Spleen (tissue), 13 donors: ENCODE measurements at places on chromosomes 13 and 19. TPM values are rescaled to one million over a fixed set of nuclear protein-coding genes. Genes with fewer than 3 reads are reported as not detected.

- no peak overlapping the region for H3K27ac ChIP-seq
- H3K4me1 ChIP-seq = no peaks in the 10 kb centered on the region
- peaks cover 11% of the 10 kb centered on the region for H3K36me3 ChIP-seq
- no peaks in the 10 kb centered on the region for H3K27me3 ChIP-seq
- DNase-seq = no peak
These were observed 43.1 kb downstream of the B3GLCT start for GRCh38 chr13:31242916-31243315.

GRCh38 chr13:54658771-54659170 is 1630.2 kb downstream of the OLFM4 start:
- DNase-seq = no peak
- H3K27ac ChIP-seq = no peak overlapping the region
- H3K4me3 ChIP-seq = no peak overlapping the region
- H3K36me3 ChIP-seq = no peaks in the 10 kb centered on the region
- no peaks in the 10 kb centered on the region for H3K27me3 ChIP-seq
- H3K4me1 ChIP-seq = no peaks in the 10 kb centered on the region

- no peaks in the 10 kb centered on the region for H3K36me3 ChIP-seq
- H3K4me1 ChIP-seq = peaks cover 12% of the 10 kb centered on the region
- no peaks in the 10 kb centered on the region for H3K27me3 ChIP-seq
- no peak overlapping the region for H3K27ac ChIP-seq
- no peak for DNase-seq
These were observed 93.7 kb downstream of the FRY start for GRCh38 chr13:32125221-32125689.

DNA sequence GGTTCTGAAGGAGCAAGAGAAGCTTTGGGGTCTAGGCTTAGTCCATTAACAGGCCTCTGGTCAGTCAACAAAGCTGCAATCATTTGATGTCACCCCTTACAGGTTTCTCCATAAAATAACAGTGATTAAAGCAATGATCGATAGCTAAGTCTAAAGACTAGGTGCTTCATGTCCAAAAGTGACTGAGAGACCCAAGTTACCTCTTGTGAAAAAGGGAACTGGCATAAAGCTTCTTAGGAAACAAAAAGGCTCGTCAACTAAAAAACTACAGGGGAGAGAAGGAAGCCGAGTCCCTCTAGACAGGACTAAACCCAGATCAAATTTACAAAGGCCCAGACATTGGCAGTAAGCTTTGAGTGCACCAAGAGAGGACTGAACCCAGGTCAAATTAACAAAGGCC is 2.2 kb downstream of the DCUN1D2 start:
- H3K4me1 ChIP-seq = peaks cover 46% of the 10 kb centered on the region
- no peaks in the 10 kb centered on the region for H3K27me3 ChIP-seq
- H3K36me3 ChIP-seq = peaks cover 7% of the 10 kb centered on the region
- no peak for DNase-seq
- H3K4me3 ChIP-seq = no peak overlapping the region
- H3K27ac ChIP-seq = no peak overlapping the region

- H3K36me3 ChIP-seq = no peaks in the 10 kb centered on the region
- peaks cover 21% of the 10 kb centered on the region for H3K4me1 ChIP-seq
- DNase-seq = no peak
These were observed at the start of gene STAP2 for GRCh38 chr19:4338441-4339355. TSS of gene STAP2 (minus strand) at chr19:4338827. CDS start at chr19:4338753, 74 bp downstream.

DNA sequence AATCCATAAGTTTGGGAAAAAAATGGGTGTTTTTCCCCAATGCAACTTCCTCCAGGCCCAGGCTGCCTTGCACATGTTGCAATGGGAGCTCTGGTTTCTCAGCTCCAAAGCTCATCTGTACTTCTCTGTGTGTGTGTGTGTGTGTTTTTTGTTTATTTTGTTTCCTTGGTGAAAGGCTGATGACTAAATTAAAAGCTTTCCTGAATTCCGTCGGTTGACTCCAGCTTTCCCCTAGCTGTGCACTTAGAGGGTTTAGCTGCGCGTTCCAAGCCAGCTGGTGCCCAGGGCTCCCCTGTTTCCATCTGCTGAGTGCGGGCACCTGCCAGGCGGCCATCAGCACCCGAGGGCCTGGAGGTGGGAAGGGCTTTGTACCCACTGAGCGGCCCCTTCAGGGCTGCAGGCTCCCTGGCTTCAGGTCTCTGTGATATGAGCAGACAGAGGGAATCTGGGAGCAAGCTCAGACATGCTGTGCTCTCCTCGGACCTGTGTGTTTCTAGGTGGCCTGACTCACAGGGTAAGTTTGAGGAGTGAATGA is 129.1 kb upstream of the SOX1 start:
- no peak overlapping the region for H3K27ac ChIP-seq
- DNase-seq = peak; percentile 63
- H3K27me3 ChIP-seq = peaks cover 8% of the 10 kb centered on the region

DNA sequence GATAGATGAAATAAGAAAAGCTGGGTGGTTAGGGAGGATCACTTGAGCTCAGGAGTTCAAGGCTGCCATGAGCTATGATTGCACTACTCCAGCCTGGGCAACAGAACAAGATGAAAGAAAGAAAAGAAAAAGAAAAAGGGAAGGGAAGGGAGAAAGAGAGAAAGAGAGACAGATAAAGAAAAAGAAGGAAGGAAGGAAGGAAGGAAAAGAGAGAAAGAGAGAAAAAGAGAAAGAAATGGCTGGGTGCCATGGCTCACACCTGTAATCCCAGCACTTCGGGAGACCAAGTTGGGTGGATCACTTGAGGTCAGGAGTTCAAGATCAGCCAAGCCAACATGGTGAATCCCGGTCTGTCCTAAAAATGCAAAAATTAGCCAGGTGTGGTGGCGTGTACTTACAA is 21.1 kb downstream of the TEX101 start:
- H3K4me3 ChIP-seq = no peak overlapping the region
- no peaks in the 10 kb centered on the region for H3K36me3 ChIP-seq
- no peak overlapping the region for H3K27ac ChIP-seq
- peaks cover 28% of the 10 kb centered on the region for H3K4me1 ChIP-seq

DNA sequence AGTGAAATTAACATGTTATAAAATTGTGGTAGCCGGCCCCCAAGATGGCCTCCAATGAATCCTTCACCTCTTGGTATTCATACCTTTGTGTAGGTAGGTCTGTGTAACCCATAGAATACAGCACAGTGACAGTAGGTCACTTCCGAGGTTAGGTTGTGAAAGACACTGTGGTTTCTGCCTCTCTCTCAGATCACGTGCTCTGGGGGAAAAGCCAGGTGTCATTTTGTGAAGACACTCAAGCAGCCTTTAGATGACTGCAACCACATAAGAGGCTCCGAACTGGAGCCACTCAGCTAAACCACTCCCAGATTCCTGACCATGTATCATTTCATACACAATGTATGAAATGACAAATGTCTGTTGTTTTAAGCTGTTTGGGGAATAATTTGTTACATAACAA is 9.8 kb upstream of the USPL1 start:
- H3K4me3 ChIP-seq = no peak overlapping the region
- no peaks in the 10 kb centered on the region for H3K36me3 ChIP-seq
- no peak for DNase-seq
- peaks cover 23% of the 10 kb centered on the region for H3K4me1 ChIP-seq
- no peaks in the 10 kb centered on the region for H3K27me3 ChIP-seq

GRCh38 chr13:75804605-75805004 is 168.5 kb downstream of the LMO7 start:
- no peaks in the 10 kb centered on the region for H3K36me3 ChIP-seq
- H3K4me1 ChIP-seq = no peaks in the 10 kb centered on the region
- DNase-seq = no peak
- no peaks in the 10 kb centered on the region for H3K27me3 ChIP-seq
- H3K27ac ChIP-seq = no peak overlapping the region
- no peak overlapping the region for H3K4me3 ChIP-seq

- H3K36me3 ChIP-seq = peaks cover 9% of the 10 kb centered on the region
- no peaks in the 10 kb centered on the region for H3K27me3 ChIP-seq
- no peak for DNase-seq
- no peak overlapping the region for H3K27ac ChIP-seq
These were observed 29.2 kb downstream of the TMTC4 start for GRCh38 chr13:100645382-100645781.

DNA sequence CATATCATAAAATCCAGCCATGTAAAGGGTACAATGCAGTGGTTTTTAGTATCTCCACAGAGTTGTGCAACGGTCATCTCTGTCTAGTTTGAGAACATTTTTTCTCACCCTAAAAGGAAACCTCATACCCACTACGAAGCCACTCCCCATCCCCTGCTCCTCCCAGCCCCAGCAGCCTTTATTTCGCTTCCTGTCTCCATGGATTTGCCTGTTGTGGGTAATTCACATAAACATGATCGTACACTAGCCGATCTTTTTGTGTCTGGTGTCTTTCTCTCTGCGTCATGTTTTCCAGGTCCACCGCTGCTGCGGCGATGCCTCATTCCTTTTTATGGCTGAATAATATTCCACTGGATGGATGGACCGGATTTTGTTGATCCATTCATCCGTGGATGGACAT is 28.6 kb downstream of the BICRA start:
- H3K4me1 ChIP-seq = peaks cover 3% of the 10 kb centered on the region
- no peaks in the 10 kb centered on the region for H3K36me3 ChIP-seq
- H3K27me3 ChIP-seq = no peaks in the 10 kb centered on the region
- DNase-seq = no peak
- H3K4me3 ChIP-seq = no peak overlapping the region
- peak overlapping the region; percentile 46 for H3K27ac ChIP-seq

DNA sequence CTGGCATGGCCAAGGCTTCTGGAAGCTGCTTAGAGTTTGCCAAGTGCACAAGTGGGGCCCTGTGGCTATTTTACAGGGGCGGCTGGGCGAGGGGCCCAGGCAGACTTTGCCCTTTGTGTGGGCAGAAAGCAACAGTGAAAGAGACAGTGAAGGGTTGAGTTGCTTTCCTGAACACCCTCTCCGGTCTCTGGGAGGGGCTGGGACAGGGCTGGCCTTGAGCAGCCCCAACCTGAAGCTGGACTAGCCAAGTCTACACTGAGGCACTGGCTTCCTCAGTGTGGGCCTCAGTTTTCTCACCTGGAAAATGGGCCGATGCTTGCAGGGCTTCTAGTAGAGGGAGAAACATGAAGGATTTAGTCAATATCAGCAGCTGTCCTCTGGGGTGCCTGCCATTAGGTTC is 2.4 kb upstream of the HOMER3 start:
- no peak for DNase-seq
- no peaks in the 10 kb centered on the region for H3K27me3 ChIP-seq
- peaks cover 21% of the 10 kb centered on the region for H3K4me1 ChIP-seq

DNA sequence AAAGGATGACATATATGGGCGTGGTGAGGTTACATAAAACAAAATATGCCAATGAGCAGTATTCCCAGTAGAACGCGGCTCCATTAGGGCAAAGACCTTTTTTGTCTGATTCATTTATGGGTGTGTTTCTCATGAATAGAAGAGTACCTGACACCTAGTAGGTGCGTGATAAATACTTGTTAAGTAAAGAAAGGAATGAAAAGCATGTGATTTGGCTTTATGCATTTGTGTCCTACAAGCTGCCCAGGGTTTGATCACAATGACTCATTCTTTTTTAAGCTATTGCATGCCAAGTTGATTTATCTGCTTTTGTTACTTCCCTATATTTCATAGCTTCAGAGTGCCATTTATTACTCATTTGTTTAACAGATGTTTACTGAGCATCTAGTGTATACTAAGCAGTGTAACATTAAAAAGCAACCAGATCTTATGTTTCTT is 19.1 kb upstream of the KCTD4 start:
- H3K27ac ChIP-seq = peak overlapping the region; percentile 43
- no peaks in the 10 kb centered on the region for H3K27me3 ChIP-seq
- peaks cover 6% of the 10 kb centered on the region for H3K4me1 ChIP-seq
- DNase-seq = no peak

- peaks cover 45% of the 10 kb centered on the region for H3K27me3 ChIP-seq
- peak; percentile 89 for DNase-seq
- no peaks in the 10 kb centered on the region for H3K36me3 ChIP-seq
- peaks cover 10% of the 10 kb centered on the region for H3K4me1 ChIP-seq
These were observed 15.4 kb upstream of the MATK start for GRCh38 chr19:3801412-3802096.

DNA sequence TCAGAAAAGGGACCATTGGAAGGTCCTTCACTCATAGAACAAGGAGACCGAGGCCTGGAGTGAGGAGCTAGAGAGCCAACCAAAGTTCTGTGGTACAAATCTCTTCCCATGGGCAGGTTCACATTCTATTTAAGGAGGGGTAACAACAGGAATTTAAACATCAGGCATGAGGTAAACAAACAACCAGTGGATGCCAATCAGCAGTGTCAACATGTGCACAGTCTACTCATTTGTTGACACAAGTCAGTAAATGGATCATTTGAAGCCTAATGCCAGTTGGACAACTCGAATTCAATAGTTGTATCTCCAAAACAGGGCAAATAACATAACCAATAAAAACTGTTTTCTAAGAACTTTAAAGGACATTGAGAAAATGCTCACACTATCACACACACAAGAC is 6.3 kb upstream of the DOCK9 start:
- DNase-seq = no peak
- no peaks in the 10 kb centered on the region for H3K36me3 ChIP-seq
- no peaks in the 10 kb centered on the region for H3K4me1 ChIP-seq
- H3K27me3 ChIP-seq = no peaks in the 10 kb centered on the region

- no peaks in the 10 kb centered on the region for H3K36me3 ChIP-seq
- H3K4me3 ChIP-seq = no peak overlapping the region
- no peaks in the 10 kb centered on the region for H3K27me3 ChIP-seq
- H3K4me1 ChIP-seq = no peaks in the 10 kb centered on the region
- no peak overlapping the region for H3K27ac ChIP-seq
These were observed 149.1 kb downstream of the SLITRK5 start for GRCh38 chr13:87820241-87820640.

DNA sequence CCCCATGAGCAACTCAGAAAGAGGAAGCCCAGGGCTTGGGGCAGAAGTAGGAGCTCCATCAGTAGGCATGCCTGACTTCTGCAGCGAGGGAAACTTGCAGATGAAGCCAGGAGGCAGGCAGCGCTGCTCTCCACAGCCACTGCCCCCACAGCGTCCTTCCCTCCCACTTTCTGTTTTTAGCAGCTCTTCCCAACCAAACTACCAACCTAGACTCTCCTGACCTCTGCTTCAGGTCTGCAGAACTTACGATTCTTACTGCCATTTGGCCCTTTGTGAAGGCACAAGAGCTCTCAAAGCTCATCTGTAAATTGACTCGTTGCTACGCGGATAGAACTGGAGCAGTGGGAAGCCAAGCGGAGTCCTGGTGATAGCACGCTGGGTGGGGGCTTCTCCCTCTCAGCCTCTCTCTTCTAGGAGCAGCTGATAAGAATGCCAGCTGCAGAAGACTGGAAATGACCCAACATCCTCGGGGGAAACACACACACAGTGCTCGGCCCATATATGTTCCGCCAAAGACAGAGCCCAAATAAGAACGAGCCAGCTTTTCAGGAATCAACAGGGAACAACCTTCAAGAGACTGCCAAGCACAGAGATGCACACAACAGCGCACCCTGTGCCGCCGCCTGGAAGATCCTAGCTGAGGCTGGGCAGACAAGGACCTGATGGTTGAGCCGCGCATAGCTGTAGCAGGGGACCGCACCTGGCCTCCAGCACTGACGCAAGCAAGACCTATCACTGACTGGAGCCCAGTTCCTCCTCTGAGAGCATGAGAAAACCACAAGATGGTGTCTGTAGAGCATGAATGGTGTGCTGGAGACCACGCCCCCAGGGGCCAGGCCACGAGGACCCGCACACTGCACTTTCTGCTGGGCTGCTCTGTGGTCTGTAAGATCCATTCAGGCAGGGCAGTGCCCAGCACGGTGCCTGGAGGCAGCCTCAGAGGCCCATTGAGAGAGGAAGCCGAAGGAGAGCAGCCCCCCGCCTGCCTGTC is 15.9 kb upstream of the SLC35E1 start:
- H3K27ac ChIP-seq = peak overlapping the region; percentile 83
- H3K4me3 ChIP-seq = peak overlapping the region; percentile 15
- peak; percentile 92 for DNase-seq
- H3K36me3 ChIP-seq = no peaks in the 10 kb centered on the region

ZNF709 gene
- total RNA-seq = 3.9 TPM

OVOL3 gene
- not detected for total RNA-seq

FAM124A gene
- total RNA-seq = 28.6 TPM

SPRED3 gene
- total RNA-seq = 0.37 TPM

C1QTNF9B gene
- 1.9 TPM for total RNA-seq

CEACAM20 gene
- total RNA-seq = not detected

ZNF30 gene
- 3.4 TPM for total RNA-seq

N4BP2L1 gene
- total RNA-seq = 41.7 TPM

GNA15 gene
- total RNA-seq = 12.4 TPM
